Right renal pelvis (tissue), 4 donors: ENCODE measurements at places on chromosomes 6 and 20. TPM values are rescaled to one million over a fixed set of nuclear protein-coding genes. Genes with fewer than 3 reads are reported as not detected.

DNA sequence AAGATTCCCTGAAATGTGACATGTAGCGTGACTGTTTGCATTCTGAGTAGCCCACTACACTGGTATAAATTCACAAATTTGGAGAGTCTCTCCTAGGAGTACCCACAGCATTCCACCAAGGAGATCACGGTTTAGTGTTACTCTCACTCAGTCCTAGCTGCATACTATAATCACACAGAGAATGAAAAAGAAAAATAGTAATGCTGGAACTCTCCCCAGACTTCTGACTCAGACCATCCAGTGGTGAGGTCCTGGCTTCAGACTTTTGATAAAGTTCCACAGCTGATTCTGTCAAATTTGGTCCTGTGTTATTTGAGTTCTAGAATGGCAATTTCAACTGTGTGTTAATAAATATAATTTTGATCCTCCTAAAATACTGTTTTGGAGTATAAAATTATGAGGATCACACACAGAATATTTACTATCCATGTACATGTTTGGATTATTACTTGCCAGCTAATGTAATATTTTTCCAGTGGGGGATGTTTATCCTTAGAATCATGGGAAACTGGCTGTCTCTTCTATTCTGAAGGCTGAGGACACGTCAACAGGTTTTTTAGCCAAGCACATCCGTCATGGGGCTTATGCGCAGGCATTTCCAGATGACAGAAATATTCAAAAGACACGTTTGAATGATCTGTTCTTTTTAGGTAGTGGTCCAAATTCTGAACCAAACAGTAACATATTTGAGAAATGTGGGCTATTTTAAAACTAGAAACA is 5.1 kb upstream of the KIAA0408 start:
- no peak for DNase-seq

GRCh38 chr20:8774412-8774811 is 294.5 kb upstream of the PLCB4 start:
- no peak for DNase-seq

HRH3 gene
- 0.16 TPM for polyA plus RNA-seq

DNA sequence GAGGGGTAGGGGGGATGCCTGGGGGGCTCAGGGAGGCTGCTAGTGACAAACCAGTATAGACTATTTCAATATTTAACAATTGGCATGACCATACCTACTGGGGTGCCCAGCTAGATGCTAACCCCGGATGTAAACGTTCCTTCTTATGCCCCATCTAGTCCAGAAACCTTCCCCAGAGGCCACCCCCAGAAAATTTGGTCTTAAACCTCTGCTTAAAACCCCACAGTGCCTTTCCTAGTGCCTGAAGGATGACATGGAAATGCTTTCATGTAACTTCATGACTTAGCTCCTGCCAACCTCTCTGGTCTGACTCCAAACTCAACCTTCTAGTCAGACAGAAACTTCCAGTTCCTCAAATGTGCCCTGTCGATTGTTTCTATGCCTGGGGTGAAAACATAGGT is 52.0 kb downstream of the JPH2 start:
- no peak for DNase-seq

GRCh38 chr20:53660078-53660909 is 66.7 kb upstream of the ZNF217 start:
- DNase-seq: no peak

GRCh38 chr20:20702330-20703245 is 9.9 kb downstream of the RALGAPA2 start:
- no peak for DNase-seq

PPP1R16B gene
- polyA plus RNA-seq: 8.3 TPM

DNA sequence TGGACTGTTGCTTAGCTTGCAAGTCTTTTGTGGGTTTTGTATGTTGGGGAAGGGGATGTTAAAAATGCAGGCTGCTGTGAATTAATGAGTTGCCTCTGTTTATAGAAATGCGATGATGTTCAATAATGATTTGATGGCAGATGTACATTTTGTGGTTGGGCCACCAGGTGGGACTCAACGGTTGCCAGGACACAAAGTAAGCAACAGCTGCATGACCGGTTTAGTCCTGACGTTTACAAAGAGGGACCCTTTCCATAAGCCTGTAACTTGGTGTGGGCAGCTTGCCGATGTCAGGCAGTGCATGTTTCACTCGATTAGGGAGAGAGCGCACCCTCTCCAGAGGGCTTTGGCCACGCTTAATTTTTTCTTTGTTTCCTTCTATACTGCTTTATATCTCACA is 1.3 kb downstream of the BTBD3 start:
- DNase-seq: no peak

DNA sequence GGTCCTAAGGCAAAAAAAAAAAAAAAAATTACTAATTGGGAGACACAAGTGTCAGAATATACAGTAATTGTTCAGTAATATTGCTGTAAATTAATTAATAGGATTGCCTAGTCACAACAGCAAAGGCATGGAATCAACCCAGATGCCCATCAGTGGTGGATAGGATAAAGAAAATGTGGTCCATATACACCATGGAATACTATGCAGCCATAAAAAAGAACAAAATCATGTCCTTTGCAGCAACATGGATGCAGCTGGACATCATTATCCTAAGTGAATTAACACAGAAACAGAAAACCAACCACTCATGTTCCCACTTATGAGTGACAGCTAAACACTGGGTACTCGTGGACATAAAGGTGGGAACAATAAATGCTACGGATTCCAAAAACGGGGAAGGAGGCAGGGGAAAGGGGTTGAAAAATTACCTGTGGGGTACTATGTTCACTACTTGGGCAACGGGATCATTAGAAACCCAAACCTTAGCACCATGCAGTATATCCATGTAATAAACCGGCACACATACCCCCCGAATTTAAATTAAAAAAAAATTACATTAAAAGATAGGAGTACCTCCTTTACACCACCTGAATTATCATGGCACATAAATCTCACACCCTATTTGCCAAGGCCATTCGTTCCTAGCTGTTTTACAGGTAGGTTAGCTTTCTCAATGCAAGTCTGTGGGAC is 689 bp upstream of the PFDN4 start:
- no peak for DNase-seq

- DNase-seq: no peak
Measured at GRCh38 chr6:73503027-73503772, 17.6 kb downstream of the EEF1A1 start.

- no peak for DNase-seq
Measured at GRCh38 chr20:18524646-18525045, 16.9 kb downstream of the SEC23B start.

DNA sequence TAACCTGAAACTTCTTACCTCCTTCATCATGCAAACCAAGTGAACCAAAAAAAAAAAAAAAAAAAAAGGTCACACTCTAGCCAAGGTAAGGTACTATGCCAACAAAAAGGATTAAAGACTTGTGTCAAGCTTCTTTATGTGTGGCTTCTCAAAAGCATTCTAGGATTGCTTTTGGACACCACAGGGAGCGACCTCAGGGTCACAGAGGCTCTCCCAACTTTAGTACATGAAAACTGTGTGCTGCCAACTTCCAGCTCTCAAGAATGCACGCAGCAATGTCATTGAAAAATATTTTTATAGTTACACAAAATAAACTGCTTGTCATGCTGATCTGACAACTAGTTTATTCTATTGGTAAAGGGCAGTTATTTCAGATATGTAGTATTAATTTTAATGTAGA is 243.8 kb downstream of the PLCB1 start:
- DNase-seq: no peak

ULBP2 gene
- polyA plus RNA-seq: 0.91 TPM

DNA sequence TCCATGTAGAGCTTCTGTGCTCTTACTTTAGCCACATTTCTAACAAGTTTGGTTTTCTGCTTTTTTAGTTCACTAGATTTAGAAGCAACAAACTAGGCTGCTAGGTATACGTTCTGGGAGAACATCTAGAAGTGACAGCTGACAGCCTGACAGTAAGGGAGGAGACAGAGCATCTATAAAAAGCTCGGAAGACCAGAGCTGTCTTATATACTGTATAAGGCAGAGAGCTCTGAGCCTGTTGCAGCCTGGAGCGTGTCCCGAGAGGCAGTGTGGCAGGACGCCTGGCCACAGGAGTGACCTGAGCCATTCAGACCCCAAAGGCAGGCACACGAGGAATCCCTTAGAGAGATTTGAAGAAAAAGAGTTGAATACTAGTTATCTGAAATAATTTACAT is 24.6 kb downstream of the PPP1R14C start:
- no peak for DNase-seq

DNA sequence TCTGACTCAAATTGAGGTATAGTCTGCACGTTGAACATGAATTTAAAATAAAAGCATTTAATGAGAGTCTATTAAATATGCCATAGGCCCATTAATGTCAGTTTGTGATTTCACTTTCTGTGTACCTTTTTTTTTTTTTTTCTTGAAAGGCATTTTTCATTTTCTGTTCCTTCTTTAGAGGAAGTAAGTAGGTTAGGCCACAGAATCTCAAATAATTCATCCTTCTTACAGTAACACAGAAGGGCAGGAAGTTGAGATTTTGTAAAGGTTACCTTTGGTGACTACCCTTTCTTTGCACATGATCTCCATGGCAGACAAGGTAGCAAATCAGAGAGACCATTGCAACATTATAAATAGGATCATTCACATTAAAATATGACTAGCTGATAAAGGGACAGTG is 9.6 kb downstream of the L3MBTL3 start:
- DNase-seq: no peak

GRCh38 chr20:36093025-36093803 is 61.3 kb upstream of the EPB41L1 start:
- no peak for DNase-seq

DNA sequence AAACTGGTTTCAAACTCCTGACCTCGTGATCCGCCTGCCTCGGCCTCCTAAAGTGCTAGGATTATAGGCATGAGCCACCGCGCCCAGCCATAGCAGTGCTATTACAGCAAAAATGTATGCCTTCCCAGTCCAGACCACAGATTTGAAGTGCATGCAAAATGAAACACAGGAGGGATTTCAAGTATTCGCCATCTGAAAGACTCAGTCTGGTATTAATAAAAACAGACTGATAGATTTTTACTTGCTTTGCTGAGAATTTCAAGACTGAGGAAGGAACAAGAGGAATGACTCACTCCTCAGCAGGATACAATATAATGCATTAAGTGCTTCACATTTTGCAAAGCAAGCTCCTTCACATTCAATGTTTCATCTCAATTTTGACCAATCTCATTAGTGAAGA is 134.9 kb downstream of the TMEM200A start:
- DNase-seq: no peak

RPL10A gene
- polyA plus RNA-seq: 2,008 TPM

JPH2 gene
- 1.4 TPM for polyA plus RNA-seq

- no peak for DNase-seq
Measured at GRCh38 chr6:160990847-160991405, 643 bp upstream of the MAP3K4 start.

RIPPLY2 gene
- polyA plus RNA-seq: not detected

- DNase-seq: no peak
Measured at GRCh38 chr6:84788689-84789088, 24.3 kb upstream of the TBX18 start.

- no peak for DNase-seq
Measured at GRCh38 chr6:85127696-85128243, 322.1 kb upstream of the NT5E start.

GRCh38 chr6:132675002-132675401 is 16.0 kb upstream of the TAAR1 start:
- DNase-seq: no peak

GGTLC1 gene
- not detected for polyA plus RNA-seq

IPCEF1 gene
- polyA plus RNA-seq: 7.5 TPM

HDGFL1 gene
- not detected for polyA plus RNA-seq

DNA sequence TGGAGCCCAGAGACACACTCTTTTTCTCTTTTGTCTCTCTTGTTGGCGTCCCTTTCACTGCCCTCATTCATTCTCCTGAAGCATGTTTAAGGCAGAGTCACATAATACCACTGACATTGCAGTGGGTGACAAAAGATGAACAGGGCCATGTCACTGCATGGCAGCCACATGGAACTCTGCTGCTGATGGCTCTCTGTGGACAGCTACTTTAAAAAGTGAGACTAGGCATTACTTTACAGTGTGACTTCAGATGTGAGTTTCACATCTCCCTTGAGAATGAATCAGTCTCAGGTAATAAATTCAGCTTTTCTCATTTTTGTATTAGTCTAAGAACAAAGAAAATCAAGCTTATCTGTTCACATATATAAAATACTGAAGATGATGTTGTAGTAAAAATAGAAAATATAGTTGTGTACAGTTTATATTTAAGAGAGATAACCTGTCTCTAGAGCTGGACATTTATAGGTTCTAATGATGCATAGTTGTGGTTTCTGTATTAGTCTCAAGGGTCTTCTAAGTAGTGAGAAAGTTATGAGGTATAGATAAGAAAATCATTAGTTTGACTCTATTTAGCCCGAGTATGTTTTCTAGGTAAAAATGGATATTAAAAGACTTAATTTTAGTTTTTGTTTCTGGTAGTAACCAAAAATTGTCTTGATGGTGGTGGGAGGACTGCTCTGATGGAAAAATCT is 6.1 kb downstream of the MRS2 start:
- DNase-seq: no peak

DNA sequence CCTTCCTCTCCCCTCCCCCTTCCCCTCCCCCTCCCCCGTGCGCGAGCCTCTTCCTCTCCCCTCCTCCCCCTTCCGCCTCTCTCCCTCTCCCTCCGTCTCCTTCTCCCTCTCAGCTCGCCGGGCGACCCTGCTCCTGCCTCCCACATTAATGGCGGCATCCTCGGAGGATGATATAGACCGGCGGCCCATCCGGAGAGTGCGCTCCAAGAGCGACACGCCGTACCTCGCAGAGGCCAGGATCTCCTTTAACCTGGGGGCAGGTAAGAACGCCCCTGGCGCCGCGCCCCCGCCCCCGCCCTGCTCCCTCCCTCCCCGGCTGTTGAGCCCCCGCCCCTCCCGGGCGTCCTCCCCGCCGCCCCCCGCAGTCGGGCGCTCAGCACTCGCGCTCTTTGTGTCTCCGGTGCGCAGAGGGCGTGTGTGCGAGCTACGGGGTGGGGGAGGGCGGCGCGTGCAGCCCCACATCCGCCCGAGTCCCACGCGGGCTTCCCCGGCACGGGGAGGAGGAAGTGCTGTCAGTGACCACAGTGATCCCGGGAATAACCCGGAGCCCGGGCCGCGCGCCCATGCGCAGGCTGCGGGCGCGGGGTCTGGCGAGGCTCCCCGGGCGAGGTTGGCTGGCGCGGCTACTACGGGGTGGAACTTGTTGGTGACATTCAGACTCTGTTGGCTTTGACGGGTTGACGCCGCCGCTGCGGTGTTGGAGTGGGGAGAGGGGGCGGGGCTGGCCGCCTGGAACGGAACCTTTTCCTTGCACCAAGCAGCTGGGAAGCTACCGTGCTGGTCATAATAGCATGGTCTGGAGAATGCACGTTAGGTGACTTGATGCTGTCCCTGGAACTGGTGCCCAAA is 33.2 kb downstream of the PHACTR1 start:
- no peak for DNase-seq

FKBP1A gene
- polyA plus RNA-seq: 409 TPM

- no peak for DNase-seq
Measured at GRCh38 chr6:111718990-111719389, 113.3 kb upstream of the TRAF3IP2 start.

GABRR1 gene
- polyA plus RNA-seq: 1.3 TPM

GRCh38 chr20:17854307-17854903 is 114.2 kb downstream of the SNX5 start:
- no peak for DNase-seq

- DNase-seq: no peak
Measured at GRCh38 chr6:18585032-18585573, 198.0 kb downstream of the RNF144B start.
